ENCODE measurements at places on chromosomes 2 and 18.

- no peak for DNase-seq
These were observed 36.3 kb upstream of the AP1S3 start for GRCh38 chr2:223873672-223874071.

GRCh38 chr18:37318360-37319355 is 246.9 kb downstream of the CELF4 start:
- no peak for DNase-seq

DNA sequence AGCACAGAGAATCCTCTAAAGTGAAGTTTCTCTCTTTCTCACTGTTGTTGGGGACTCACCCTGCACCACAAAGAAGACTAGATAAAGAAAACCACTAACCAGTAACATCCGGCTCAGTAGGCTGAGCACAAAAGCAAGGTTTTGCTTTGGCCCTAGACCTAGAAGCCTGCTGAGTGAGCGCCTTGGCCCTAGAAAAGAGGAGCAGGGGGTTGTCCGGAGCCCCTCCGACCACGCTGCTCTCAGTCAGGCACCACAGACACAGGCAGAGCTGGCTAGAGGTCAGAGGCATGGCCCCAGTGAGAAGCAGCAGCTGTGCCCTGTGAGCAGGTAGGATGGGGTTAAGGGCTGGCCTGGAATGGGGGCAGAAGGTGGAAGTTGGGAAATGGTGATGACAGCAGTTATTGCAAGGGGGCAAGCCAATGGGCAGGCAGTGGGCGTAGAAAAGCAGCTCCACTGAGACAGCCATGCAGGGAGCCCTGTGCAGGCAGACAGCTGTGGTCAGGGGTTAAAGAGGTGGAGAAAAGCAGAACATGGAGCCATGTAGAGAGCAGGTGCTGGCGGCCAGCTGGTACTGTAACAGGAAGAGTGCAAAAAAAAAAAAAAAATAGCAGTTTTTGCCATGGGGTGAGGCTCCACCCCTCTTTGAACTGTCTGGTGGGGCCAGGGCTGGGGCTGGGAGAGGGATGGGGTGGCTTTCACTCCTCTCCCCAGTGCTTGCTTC is 36.9 kb upstream of the SLC14A1 start:
- no peak for DNase-seq

DNA sequence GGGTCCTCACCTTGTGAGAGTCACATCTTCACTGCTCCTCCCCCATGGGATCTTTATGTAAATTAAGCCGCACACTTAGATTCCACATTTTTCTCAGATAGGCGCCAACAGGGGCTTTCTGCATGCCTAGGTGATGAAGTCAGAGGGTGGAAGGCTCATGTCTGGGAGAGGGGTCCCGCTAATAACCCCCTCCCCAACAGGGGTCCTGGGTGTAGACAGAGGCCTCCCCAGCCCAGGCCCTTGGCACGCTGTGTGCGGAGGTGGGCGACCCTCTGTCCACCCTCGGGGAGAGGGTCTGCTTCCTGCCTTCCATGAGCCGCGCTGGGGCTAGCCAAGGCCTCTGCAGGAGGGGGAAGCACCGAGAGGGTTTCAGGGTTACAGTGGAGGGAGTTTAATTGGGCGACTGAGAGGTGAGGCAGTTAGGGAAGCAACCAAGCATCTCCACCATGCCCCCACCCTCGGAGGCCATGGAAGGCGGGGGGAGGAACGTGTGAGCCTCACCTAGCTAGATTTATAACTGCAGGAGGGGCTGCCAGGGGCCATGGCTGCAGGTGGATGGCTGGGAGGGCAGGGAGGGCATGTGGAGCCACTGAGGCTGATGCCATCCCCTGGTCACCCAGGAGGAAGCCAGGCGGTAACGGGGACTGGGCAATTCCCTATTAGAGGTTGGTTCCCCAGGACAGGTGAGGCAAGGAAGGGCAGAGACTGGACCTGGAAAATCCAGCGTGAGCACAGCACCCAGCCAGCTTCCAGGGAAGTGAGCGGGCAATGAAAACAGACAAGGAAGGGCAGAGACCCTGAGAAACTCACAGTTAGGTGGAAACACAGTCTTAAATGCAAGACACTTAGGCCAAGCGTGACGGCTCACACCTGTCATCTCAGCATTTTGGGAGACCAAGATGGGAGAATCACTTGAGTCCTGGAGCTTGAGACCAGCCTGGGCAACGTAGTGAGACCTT is 7.7 kb upstream of the PXDN start:
- no peak for DNase-seq

- no peak for DNase-seq
These were observed 1.7 kb upstream of the POU3F3 start for GRCh38 chr2:104852090-104852666.

DNA sequence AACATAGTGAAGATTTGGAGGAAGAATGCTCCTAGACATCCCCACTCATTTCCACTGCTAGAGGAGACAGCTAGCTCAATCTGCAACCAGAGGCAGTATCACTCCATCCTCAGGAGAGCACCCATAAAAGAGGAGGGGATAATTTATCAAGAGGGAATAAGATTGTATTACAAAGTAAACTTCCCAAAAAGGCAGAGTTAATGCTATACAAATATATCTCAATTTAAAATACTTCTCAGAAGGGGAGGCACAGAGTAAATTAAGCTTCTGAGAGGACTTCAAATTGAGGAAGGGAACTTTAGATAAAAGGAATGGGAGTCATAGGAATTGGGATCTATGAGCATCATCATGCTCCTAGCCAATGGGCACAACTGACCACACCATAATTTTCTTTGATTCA is 29.1 kb downstream of the EXOC6B start:
- no peak for DNase-seq

DNA sequence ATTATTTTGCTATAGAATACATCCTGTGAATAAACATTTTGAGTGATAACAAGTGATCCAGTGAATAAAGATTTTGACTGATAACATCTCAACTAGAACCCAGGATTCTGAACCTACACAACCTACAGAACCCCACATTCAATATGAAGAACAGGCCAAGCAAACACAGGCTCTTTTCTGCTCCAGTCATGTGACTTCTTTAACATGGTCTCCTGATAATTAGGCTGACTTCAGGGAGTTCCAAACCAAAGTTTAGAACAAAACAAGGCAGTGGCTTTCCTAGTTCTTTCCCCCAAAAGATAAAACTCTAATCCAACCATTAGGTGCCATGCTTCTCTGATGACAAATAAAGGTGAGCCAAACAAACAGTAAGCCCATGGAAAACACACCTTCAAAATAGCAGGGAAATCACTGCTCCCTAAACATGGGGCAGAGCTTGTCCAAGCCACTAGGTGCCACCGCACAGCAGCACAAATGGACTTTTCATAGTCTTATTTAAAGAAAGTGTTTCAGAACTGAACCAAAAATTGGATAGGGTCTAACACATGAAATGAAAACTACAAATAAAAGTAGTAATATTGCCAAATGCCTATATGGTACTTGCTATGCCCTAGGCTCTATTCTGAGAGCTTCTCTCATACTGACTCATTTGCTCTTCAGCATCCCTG is 95.3 kb downstream of the EVA1A start:
- DNase-seq = peak; percentile 55

DNA sequence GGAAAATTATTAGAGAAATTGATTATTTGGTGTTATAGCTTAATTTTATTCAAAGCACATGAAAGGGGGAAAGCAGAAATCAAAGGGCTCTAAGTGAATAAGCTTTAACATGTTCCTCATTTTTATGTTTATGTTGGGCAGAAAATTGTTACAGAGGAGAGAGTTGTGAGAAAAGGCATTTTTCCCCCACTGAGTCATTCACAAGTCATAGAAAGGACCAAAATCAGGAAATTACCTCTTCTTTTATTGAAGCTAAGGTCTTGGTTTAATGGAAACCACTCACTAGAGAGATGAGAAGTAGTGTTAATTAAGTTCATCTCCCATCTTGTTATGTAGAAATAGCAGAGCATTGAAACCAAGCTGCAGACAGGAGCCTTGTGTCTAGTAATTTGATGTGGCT is 175.3 kb upstream of the THUMPD2 start:
- peak; percentile 16 for DNase-seq

GRCh38 chr2:148994341-148994740 is 44.2 kb upstream of the LYPD6B start:
- no peak for DNase-seq

DNA sequence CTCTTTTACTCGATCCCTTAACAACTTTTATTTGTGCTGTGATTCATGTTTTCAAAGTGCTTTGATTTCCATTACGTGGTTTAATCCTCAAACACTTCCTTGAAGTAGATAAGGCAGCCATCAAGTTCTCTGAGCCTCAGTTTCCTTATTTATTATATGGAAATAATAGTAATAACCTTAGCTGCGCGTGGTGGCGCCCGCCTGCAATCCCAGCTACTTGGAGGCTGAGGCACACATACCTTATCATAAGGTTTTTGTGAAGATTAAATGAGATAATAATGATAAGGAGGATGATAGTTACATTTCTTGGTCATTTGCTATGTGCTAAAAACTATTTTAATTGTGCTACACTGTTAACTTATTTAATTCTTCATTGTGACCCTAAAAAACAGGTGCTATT is 305.7 kb downstream of the NRXN1 start:
- DNase-seq = no peak

- DNase-seq = no peak
These were observed 198.9 kb downstream of the ACKR3 start for GRCh38 chr2:236768393-236769140.

DNA sequence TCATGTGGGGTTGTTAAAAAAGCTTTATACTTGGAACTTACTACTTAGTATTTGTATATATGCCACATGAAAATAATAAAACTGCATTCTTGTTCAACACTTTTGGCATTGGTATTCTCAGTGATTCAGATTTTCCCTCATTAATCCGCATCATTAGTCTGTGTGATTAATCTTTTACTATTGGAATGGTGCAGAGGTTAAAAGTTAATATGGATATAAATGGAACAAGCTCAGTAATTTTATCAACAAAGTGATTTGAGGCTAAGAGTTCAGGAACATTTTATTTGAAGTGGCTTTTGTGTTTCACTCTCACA is 45.4 kb upstream of the REG3G start:
- DNase-seq = no peak

DNA sequence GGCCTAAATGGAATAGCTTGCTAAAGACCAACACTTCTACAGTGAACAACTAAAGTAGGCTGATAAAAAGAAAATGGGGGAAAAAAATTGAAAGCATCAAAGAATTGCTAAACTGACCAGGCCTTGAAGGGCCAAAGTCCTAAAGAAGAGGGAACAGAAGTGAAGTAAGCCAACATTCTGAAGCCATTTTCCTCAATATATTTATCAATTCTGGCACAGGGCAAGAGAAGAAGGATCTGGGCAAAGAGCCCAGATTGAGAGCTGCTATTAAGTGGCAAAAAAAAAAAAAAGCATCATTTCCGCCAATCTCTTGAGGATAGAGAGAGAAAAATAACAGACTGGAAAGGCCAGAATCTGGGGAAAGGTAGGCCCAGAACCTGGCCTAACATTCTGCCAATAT is 25.7 kb downstream of the FANCL start:
- peak; percentile 70 for DNase-seq
